ENCODE measurements at places on chromosomes 7 and 10. TPM values are rescaled to one million over a fixed set of nuclear protein-coding genes. Genes with fewer than 3 reads are reported as not detected.

The SYT15 gene
- total RNA-seq = 1.4 TPM

The DDC gene
- total RNA-seq = 94.5 TPM

The PKD2L1 gene
- total RNA-seq = 0.22 TPM

The AS3MT gene
- total RNA-seq = not detected

The GBX1 gene
- total RNA-seq = not detected

The CTTNBP2 gene
- total RNA-seq = 8.3 TPM
